ENCODE measurements at places on chromosomes 2 and 18. TPM values are rescaled to one million over a fixed set of nuclear protein-coding genes. Genes with fewer than 3 reads are reported as not detected.

Gene STARD6
- total RNA-seq, result 0.26 TPM

Gene PLCL1
- total RNA-seq, result not detected

Gene ANKMY1
- 8.9 TPM for total RNA-seq

Gene FAM237A
- not detected for total RNA-seq

Gene TUBA3E
- total RNA-seq, result not detected

Gene SERPINB5
- total RNA-seq, result not detected

Gene ZNF396
- 0.33 TPM for total RNA-seq

Gene MRO
- not detected for total RNA-seq

Gene TMEM17
- total RNA-seq, result 3.7 TPM

Gene ALLC
- total RNA-seq, result not detected

Gene GAL3ST2
- not detected for total RNA-seq

Gene CYP27C1
- total RNA-seq, result 1.1 TPM

Gene DOCK10
- 22.7 TPM for total RNA-seq

Gene MC2R
- not detected for total RNA-seq

Gene PIKFYVE
- total RNA-seq, result 29.2 TPM

Gene IDH1
- 162 TPM for total RNA-seq

Measured in A172 (cell line).